ENCODE measurements at places on chromosomes 1 and 21.

DNA sequence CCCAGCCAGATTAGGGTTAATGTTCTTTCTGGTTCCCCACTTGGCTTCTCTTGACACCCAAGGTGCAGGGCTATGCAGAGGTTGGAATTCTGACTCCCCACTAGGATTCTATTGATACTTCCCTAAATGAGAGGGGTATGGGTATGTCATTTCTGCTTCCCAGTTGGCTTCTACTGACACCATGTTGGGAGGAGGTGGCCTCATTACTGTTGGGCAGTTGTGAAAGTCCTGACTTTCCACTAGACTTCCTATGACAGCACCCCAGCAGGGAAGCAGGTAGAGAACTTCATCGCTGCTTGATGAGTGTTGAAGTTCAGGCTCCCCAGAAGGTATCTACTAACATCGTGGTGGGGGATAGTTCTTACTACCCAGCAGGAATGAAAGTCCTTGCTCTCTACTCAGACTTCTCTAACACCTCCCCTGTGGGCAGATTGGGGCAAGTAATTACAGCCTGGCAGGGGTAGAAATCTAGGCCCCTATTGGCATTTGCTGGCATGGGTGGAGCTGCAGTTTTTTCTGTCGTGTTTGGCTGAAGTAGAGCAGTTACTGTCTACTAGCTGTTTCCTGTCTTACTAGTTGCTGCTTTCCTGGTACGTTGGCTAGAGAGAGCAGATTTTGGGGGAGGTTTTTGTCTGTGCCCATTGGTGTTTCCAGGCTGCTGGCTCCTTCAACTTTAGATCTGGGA lies 41.5 kb downstream of the ZYG11B start:
- DNase-seq, result no peak

- DNase-seq, result peak; percentile 97
These were observed at the start of gene KCNC4 for GRCh38 chr1:110209715-110210603. KCNC4 (plus strand) TSS chr1:110210314; CDS start chr1:110211500, 1,186 bp downstream.

GRCh38 chr1:12472798-12473551 lies 145.0 kb downstream of the DHRS3 start:
- DNase-seq, result no peak

DNA sequence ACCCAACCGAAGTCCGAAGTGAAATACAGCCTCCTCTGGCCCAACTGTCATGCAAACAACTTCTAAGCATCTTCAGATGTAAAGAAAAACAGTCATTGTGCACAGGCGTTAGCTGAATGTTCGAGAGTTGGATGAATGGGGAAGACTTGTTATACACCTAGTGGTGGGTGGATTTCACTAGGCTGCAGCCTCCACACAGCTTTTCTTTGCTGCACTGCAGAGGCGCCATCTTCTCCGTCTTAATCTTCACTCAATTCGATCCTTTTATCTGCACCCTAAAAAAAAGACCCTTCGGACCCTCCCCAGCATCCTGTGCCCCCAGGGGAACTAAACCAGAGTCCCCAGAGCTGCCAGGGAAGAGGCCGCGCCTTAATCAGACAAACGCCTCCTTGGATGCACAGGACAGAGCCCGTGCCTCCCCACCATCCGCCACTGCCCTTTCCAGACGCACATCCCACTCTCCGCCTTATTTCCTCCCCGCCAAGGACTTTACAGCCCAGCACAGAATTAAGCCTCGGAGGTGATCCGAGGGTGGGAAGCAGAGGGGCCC lies 1.4 kb downstream of the APP start:
- DNase-seq, result peak; percentile 26

GRCh38 chr1:82597649-82598048 lies 796.9 kb downstream of the ADGRL2 start:
- no peak for DNase-seq

GRCh38 chr1:71231751-71232150 lies 150.9 kb upstream of the ZRANB2 start:
- no peak for DNase-seq

GRCh38 chr1:229035748-229036082 lies 235.2 kb upstream of the RAB4A start:
- no peak for DNase-seq

GRCh38 chr1:16989676-16990391 lies 9.4 kb upstream of the MFAP2 start:
- no peak for DNase-seq

- peak; percentile 64 for DNase-seq
These were observed 75.1 kb downstream of the SIM2 start for GRCh38 chr21:36773995-36774394.

- DNase-seq, result no peak
These were observed 91.7 kb upstream of the IVNS1ABP start for GRCh38 chr1:185408700-185409270.

DNA sequence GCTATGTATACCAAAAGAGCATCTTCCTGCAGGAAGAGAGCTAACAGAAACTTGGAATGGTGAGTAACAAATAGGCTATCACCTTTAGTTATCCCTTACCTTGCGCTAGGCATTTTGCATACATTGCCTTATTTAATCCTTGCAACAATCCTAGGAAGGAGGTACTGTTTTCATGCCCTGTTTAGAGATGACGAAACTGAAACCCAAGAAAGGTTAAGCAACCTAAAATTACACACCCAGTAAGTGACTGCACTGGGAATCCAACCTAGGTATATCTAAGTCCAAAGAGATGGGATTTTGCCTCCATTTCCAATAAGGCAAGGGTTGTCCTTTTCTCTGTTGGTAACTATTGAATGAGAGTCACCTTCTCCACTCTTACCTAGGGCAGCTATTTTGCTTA lies 144.5 kb downstream of the TM2D1 start:
- DNase-seq, result no peak

- no peak for DNase-seq
These were observed 3.3 kb upstream of the TOMM20 start for GRCh38 chr1:235131961-235132360.

DNA sequence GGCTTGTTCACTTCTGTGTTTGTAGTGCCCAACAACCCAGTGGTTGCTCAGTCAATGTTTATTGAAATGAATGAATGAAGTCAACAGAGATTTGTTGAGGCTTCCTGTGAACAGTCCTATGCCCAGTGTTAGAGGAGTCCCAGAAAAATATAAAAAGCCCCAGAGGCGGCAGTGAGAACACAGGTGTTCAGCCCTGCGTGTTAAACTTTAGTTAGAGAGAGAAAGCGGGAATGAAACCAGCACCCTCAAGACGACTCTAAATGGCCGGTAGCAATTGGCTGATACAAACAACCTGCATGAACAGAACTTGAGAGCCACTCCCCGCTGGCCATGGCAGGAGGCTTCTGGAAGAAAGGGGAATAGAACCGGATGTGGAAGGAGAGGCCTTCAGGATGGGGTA lies 22.6 kb downstream of the TMEM51 start:
- DNase-seq, result no peak

GRCh38 chr1:244150071-244150470 lies 99.0 kb downstream of the ZBTB18 start:
- no peak for DNase-seq

- DNase-seq, result no peak
These were observed 20.3 kb downstream of the DDX20 start for GRCh38 chr1:111775966-111776365.

GRCh38 chr1:208724079-208724478 lies 479.9 kb upstream of the PLXNA2 start:
- DNase-seq, result no peak

DNA sequence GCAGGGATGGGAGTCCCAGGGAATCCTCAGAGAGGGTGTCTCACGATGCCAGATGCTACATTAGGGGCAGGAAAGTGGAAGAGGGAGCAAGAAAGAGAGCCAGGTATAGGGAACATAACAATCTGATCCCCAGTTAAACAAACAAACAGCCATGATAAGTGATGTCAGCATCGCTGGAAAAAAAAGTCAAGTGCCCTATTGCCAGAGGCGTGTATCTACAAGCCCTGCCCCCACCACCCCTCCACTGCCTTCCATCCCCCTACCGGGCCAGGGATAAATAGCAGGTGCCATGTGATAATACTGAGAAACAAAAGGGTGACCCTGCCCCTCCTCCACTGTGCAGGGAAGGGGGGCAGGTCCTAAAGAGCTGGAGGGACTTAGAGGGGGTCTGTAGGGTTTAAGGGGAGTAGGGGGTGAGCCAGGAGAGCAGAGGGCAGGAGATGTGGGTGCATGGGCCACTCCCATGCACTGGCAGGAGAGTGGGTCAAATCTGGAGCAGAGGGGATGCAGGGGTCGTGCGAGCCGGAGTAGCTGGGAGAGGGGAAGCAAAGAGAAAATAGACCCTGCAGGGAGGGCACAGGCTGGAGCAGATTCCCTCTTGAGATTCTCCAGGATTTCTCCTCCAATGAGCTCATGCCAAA lies 3.4 kb downstream of the SLC26A9 start:
- no peak for DNase-seq

DNA sequence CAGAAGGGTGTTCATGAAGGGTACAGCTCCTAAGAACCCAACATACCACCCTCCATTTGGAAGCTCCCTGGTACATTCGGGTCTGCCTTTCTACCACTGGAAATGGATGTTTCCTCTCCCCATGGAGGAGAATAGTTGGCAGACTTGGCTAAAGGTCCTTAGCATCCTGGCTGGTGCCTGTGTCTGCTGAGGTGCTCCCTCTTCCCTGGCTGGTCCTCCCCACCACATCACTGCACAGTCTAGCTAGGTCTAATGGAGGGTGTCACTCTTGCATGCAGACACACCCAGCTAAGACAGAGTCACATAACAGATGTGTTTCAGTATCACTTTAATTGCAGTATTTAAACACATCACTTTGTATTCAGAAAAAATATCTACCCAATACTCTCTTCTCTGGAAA lies 24.7 kb downstream of the CD34 start:
- no peak for DNase-seq

- DNase-seq, result peak; percentile 54
These were observed 38.5 kb upstream of the TDRD10 start for GRCh38 chr1:154463512-154463990.

GRCh38 chr1:207268753-207269511 lies 52.5 kb upstream of the CD55 start:
- no peak for DNase-seq

DNA sequence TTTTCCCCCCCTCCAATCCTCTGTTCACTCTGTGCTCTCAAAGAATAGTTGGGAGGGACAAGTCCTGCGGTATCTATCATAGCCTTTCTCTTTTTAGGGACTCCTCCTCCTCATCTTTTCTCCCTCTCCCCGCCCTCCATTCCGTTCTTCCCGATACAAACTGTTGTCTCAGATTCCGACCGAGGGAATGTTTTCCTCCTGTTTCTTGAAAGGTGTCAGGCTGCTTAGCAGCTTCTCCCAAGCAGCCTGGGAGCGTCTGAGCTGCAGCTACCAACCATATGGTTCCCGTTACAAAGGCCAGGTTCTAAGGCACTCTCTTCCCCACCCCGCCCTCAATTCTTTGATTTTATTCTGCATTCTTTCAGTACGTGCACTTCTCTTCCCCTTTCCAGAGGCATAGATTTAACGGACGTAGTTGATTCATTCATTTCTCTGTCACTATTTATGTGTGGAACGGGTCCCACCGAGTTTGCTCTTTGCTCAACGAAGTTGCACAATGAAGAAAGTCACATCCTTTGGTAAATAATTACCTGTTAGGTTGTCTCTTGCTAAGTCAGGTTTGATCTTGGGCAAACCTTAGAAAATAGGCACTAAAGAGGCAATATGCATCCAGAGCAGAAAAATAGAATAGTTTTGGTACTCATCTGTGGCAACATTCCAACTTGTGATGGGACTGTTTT lies 2.8 kb downstream of the ADGRL2 start:
- DNase-seq, result no peak

- DNase-seq, result no peak
These were observed 95.9 kb downstream of the RASAL2 start for GRCh38 chr1:178189814-178190213.

DNA sequence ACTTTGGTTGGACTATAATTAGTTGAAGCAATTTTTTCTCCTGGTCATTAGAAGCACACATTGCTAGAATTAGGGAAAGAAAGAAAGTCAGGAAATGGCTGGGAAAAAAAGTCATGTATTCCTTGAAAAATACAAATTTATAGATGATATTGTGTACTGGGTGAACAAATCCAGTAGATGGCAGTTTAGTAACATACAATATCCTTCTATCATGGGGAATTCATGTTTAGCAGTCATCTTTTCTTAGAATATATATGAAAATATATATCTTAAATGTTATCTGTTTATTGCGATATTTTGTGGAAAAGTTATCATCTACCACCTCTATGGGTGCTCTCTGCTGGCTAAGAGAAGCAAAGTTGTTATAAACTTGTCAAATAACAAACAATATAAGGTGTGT lies 13.1 kb upstream of the ZRANB2 start:
- DNase-seq, result no peak

DNA sequence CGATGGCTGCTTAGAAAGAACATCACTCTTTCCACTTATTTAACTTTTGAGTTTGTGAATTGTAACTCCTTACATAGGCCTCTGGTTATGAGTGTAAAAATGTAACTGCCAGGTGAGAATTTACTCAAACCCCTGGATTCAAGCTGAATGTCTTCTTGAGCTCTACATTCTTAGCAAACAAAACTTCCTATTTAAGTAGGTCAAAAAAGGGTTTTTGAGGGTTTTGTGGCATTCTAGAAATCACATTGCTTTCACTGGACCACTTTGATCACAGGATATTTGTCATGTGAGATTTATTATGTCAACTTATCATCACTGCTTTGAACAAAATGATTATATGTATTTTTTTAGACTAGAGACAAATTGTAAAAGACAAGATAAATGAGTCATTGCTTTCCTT lies 5.7 kb downstream of the IL23R start:
- no peak for DNase-seq

DNA sequence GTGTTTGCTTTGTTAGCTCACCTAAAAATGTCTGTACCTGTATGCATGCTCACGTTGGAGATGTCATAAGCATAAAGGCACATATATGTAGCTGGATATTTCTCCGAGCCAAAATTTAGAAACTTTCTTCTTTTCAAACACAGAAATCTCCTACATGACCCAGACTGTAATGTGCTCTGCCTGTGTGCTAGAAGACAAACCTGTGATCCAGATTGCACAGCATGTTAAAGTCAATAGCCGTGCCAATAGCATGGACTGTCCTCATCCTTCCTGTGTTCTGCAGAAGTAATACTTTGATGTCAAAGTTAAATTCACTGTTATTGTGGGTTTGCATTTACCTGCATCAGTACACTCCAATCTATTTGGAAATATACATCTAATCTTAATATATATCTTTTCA lies 346.2 kb upstream of the ZRANB2 start:
- no peak for DNase-seq

DNA sequence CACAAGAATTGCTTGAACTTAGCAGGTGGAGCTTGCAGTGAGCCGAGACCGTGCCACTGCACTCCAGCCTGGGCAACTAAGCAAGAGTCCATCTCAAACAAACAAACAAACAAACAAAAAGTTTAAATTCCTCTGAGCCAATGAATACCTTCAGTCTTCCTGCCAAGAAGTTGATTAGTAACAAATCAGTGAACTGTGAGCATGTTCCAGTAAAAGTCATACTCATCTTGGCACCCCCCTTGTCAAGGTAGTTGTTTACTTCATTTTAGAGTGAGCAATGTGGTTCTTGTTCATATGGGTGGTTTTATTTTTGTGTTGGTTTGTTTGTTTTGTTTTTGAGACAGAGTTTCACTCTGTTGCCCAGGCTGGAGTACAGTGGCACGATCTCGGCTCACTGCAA lies 18.0 kb upstream of the SLC2A7 start:
- no peak for DNase-seq

Data from lower leg skin (tissue), 4 donors.